Lung microvascular endothelial cell (primary cell): ENCODE measurements at places on chromosomes 7 and 10. TPM values are rescaled to one million over a fixed set of nuclear protein-coding genes. Genes with fewer than 3 reads are reported as not detected.
A peak's percentile ranks its signal among the peaks of the same experiment; 100 is the strongest.

- DNase-seq, result no peak
Observed at GRCh38 chr7:152711444-152711944, 35.6 kb upstream of the XRCC2 start.

- no peak for DNase-seq
Observed at GRCh38 chr7:69418869-69419670, 179.2 kb upstream of the AUTS2 start.

- DNase-seq, result no peak
Observed at GRCh38 chr7:53542157-53542556, 506.7 kb downstream of the POM121L12 start.

The NAT16 gene
- not detected in 2 replicates for total RNA-seq

DNA sequence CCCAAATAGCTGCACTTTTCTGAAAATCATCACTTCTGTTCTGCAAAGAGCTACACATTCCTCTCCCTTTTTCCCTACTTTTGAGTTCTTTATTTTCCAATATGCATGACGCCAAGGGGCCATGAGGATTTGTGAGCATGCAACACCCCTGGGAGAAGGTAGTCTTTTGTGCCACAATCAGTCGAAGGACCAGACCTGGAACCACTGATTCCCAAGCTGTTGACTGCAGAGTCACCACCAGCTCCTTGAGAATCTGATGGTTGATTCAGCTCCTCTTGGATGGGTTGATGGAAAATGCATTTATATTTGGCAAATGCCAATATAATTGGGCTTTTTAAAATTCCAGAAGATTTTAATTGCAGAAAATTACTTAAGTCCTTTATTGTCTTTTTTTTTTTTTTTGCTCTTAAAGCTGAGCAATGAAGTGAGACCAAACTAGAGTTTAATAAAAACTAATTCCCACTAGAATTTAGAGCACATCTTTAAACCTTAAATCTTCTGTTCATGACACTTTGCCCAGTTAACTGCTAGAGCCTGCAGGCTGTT lies 554.1 kb downstream of the TNS3 start:
- DNase-seq, result no peak

The TMEM236 gene
- total RNA-seq, result 0.65 and 0.79 TPM in 2 replicates

GRCh38 chr10:51109801-51110533 lies 35.7 kb downstream of the PRKG1 start:
- DNase-seq, result no peak

DNA sequence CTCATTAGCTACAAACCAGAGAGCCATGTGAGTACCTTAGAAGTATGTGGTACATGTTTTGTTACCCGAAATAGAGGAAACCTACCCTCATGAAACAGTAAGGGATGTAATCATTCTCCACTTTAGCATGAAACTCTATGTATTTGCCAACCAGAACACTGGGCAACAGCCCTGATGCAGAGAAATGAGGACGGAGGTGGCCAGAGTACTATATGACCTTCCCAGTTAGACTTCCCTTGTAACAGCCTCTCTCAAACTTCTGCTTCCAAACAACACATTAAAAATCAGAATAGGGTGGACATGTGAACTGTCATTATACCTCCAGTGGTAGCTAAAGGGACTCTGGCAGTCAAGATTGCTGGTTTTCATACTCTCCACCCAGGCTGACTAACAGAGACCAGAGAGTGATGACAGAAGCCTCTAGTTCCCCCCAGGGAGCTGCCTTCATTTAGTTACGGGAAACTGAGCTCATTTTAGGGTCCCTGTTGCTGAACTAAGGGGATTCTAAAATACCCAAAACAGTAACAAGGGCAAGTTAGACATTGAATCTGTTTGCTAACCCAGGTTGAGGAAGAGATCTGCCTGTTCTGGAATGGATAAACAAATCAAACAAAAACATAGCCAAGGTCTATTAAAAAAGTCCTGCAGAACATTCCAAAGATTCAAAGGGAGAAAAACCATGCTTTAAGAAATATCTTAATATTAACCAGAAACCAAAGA lies 83.1 kb downstream of the VPS41 start:
- peak; percentile 7 for DNase-seq

The SPDYE2B gene
- total RNA-seq, result not detected in 2 replicates

DNA sequence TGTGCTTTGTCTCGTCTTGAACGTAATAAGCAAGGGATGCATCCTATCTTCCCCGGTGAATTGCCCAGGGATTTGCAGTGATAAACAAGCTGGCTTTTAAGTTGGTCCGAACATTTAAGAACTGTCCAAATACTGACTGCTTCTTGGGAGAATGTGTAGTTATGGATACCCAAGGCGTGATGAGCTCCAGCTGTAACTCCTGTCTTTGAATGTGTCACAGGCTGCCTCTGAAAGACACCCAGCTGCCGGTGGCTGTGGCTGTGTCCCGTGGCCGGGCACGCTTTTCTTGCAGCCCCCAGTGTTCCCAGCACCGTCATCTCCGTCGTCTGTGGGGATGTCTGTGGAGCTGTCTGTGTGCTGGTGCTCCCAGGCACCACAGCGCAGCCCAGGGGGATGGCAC lies 118.1 kb downstream of the GLRX3 start:
- DNase-seq, result no peak

- no peak for DNase-seq
Observed at GRCh38 chr10:58014436-58014835, 253.3 kb downstream of the IPMK start.

GRCh38 chr10:21176934-21177480 lies 279.9 kb upstream of the NEBL start:
- no peak for DNase-seq

DNA sequence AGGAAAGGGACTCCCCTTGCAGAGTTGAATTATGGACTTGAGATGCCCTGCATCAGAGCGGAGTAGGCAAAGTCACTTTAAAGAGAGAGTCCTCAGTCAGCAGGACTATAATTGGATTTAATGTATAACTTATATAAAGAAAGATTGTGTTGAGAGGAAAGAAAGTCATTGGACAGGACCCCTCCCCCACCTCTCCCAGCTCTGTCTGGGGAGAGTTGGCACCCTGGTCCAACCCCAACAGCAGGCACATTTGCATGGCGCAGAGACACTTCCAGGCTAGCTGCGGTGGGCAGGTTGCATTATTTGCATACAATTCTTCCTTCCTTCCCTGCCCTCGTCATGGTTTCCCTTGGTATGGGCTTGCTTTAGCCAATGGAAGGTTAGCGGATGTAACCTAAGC lies 46.1 kb upstream of the NPTX2 start:
- DNase-seq, result no peak

DNA sequence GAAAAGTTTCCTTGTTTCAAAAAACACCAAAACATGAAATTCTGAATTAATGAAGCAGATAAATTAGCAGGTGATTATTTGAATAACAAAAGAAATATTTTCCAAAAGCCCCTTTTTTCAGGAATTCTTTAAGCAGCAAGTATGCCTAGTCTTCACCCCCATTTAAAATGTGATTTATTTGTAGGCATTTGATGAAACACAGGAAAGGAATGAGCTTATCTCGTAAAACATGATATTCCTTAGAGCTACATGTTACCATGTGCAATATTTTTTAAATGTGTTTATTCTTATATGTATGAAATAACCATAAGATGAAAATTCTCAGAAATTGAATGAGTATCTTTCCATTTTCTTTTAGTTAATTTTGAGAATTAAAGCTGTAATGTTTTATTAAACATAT lies 106.1 kb downstream of the CHN2 start:
- no peak for DNase-seq

DNA sequence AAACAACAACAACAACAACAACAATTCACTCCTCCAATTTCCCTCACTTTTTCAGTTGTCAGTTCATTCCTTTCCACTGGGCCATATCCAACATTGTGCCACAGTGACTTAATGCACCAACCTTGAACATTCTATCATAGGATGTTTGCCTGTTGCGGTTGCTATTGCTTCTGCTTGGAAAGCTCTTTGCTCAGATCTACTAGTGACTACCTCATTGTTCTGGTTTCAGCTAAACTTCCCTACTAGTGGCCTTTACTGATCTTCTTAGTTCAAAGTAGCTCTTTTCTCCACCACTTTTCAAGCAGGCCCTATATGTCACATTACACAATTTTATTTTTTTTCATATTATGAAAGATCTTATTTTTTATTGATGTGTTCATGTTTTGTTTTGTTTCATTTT lies 9.8 kb upstream of the STEAP4 start:
- no peak for DNase-seq

The VAX1 gene
- not detected in 2 replicates for total RNA-seq

The SLC26A5 gene
- 0.22 and 1.4 TPM in 2 replicates for total RNA-seq

The CNPY1 gene
- total RNA-seq, result not detected in 2 replicates

DNA sequence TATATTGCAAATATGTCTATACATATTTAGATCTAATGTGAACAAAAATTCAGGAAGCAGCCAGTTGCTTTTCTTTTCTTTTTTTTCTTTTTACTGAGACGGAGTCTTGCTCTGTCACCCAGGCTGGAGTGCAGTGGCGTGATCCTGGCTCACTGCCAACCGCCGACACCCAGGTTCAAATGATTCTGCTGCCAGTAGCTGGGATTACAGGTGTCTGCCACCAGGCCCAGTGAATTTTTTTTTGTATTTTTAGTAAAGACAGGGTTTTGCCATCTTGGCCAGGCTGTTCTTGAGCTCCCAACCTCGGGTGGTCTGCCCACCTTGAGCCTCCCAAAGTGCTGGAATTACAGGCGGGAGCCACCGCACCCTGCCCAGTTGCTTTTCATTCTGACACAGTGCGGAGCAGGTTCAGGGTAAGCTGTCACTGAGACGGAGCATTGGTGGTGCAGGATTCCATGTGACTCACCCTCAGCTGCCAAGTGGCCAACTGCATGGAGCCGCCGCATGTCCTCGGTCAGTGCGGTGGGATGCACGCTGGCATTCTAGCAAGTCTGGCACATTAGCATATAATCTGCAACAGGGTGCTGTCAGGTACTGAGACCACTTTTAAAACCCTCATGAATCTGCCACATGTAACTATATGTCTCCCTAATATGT lies 362.7 kb downstream of the DNAJB6 start:
- DNase-seq, result no peak

- no peak for DNase-seq
Observed at GRCh38 chr10:123836418-123837145, 55.0 kb downstream of the CPXM2 start.

The NACAD gene
- 0.44 and 0.79 TPM in 2 replicates for total RNA-seq

DNA sequence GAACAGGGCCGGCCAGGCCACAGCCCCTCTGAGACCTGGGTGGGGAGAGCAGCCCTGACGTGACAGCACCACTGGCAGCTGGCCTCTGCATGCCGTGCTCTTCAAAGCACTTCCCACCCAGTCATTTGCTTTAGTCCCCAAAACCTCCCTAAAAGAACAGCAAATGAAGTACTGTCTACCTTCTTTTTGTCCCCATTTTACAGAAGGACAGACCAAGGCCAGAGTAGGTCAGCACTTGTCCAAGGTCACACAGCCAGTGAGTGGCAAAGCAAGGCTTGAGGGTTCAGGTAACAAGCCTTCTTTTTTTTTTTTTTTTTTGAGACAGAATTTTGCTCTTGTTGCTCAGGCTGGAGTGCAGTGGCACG lies 15.1 kb downstream of the ATP6V1F start:
- no peak for DNase-seq

- DNase-seq, result no peak
Observed at GRCh38 chr10:48464871-48465736, 139.8 kb downstream of the ARHGAP22 start.

The SLC18A3 gene
- total RNA-seq, result not detected in 2 replicates

The GRID1 gene
- total RNA-seq, result under 0.01 TPM in 1 of 2 replicates, not detected in the other

The BTBD16 gene
- total RNA-seq, result under 0.01 TPM in 1 of 2 replicates, not detected in the other

DNA sequence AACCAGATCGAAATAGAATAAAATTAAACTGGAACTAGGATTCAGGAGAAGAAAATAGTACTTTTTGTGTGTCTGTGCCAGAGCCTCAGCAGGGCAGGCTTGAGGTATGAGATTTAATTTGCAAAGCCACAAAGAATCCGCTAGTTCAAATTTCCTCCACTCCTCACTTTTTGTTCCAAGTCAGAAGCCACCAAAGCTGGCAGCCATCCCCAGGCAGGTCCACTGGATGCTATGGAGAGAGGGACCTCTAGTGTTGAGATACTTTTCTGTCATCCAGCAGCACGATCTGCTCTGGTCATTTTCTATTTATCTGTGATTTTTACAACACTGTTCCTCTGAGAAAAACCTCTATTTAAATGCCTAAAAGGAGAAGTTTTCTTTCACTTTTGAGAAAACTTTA lies 147.9 kb upstream of the FRMD4A start:
- peak; percentile 89 for DNase-seq
